ENCODE measurements at places on chromosomes 7 and 10.

GRCh38 chr7:48452218-48452617, 281.0 kb downstream of the ABCA13 start:
- DNase-seq: no peak

- DNase-seq: no peak
Observed at GRCh38 chr7:150396851-150397260, 17.7 kb downstream of the ZNF775 start.

DNA sequence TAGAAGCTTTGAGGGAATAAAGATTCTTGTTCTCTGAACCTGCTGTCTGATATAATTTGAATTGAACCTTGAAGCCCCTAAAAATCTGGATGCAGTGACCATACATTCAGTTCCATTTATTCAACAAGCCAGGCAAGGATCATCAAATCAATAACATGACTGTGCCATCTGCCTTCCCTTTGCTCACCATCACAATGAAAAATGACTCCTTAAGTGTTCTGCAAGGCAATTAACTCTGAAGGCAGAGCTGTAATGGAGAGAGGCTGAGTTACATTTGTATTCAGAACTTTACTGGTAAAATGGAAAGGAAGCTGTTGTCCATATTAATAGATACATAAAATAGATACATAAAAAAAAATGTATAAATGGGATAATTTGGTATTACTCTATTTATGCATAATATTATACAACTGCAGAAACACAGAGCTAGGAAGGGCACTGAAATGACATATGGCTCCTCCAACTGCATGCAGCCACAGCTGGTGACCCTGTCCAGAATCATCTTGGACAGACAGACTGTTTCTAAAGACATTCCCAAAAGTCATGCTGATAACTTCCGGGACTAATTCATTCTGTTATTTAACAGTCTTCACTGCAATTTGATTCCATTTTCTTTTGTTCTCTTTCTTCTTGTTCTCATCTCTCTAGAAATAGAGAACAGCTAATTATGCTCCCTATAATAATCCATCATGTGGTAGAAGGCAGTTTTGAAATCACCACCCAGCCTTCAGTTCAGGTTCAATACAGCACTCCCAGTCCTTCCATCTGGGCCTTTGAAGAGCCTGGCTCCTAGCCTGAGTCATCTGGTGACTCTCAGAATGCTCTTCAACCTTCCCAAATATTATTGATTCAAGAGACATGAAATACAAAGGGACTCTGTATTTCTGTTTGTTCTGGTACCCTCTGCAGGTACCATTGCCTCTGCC, 412.6 kb downstream of the GFRA1 start:
- DNase-seq: no peak

DNA sequence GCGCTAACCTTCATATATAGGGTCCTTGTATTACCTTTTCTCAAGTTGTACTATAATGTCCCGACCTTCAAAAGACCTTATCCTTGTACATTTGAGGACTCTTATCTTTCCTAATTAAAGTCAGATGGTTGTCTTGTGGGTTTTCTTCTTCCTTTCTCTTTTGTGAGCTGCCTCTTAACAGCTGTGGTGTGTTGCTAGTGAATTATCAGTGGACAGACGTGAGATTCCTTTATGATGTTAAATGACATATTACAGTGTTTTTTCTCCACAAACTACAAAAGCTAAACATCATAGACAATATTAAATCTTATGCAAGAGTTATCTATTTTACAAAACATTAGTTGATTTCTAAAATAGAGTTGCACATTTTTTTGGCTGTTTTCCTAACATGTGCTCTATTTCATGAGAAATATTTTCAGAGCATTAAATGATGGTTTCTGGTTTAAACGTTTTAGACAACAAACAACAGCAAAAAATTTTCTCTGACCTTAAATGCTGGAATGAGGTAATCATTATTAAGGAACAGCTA, 272.2 kb upstream of the NPVF start:
- no peak for DNase-seq

DNA sequence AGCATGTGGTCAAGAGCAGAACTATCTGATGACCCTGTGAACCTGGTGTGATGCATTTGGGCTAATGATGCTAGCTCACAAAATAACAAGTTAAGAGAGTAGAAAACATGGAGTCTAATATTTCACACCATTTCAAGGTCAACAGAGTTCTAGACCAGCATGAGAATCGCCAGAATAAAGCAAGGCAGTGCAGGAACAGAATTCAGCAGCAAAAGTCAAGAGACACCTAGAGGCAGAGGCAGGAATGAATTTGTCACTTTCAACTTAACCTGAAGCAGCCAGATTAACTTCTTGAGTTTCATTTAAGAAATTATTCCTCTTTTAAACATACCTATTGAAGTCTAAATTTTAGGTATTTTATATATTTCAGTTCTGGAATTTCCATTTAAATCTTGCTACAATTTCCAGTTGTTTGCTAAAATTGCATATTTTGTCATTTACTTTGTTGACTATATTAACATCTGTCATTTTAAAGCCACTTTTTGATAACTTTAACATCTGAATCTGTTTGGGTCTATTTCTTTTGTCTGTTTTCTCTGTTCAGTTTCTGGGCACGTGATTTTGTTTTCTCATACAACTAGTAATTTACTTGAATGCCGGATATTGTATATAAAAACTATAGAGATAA, 44.2 kb upstream of the PRSS58 start:
- no peak for DNase-seq

- no peak for DNase-seq
Observed at GRCh38 chr7:20601121-20601520, 14.3 kb upstream of the ABCB5 start.

DNA sequence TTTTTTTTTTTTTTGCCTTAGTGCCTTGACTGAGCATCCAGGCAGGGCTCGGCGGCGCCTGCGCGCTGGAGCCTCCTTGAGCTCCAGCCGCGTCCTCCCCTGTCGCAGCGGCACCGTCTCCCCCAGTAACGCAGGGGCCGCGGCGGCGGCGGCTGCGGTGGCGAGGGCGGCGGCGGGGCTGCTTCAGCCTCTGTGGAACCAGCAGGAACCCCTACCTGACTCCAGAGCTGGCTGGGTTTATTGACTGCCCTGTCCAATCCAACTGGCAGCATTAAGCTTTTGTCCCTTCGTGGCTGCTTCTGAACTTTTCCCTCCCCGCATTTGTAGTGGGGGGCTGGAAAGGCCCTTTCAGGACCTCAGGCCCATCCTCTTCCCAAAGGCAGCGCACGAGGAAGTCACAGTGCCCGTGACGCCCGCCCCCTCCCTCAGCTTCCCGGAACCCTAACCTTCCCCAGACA, at the start of gene GPR85:
GPR85 (minus strand) TSS at position 397 of the 458 bp plus-strand sequence. CDS start 2,106 bp downstream, outside the sequence.
- DNase-seq: no peak

DNA sequence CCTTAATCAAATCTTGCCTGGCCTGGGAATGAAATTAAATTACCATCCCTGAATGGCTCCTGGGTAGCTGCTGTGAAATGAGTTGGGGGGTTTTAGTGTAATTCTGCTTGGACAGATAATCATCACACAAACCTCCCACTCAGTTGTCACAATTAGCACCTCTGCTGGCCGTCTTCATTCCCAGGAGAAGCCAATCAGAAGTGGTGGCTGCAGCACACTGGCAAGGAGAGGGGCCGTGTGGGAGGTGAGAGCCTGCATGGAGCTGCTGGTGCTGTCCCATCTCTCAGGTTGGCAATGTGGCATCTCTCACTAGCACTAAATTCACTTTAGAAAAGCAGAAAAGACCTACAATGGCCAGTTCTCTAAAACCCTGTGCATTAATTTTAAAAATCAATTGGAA, 92.5 kb downstream of the NT5C2 start:
- DNase-seq: no peak

DNA sequence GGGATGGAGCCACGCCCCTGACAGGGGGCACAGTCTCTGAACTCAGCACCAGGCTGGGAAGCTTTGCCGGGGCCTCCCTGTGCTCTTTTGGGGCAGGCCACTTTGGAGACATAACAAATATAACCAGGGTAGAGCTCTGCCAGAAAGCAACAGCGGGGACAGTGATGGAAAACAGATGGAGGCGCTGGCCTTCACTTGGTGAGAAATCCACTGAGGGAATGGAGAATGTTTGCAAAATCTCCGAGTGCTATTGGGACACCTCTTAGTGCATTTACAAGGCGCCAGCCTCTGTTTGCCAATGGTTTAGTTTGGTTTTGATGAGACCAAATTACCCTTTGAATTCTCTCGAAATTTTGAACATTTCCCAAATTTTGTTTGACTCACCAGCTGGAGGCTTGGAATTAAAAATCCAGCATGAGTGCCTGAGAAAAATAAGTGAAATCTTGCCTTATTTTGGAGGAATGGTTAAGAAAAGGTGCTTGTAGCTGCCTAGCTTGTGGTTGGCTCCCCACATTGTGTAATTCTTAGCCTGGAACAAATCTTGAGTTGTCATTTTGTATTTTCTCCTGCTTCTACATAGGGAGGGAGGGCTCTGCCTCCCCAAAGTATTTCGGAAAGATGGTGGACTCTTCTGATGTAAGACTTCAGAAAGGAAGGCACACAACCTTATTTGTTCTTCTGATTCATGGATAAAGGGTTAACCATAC, 980.5 kb downstream of the LRMDA start:
- no peak for DNase-seq

- no peak for DNase-seq
Observed at GRCh38 chr10:61907011-61907410, 5.5 kb downstream of the ARID5B start.

GRCh38 chr7:25296086-25296485, 67.8 kb upstream of the NPVF start:
- DNase-seq: no peak

DNA sequence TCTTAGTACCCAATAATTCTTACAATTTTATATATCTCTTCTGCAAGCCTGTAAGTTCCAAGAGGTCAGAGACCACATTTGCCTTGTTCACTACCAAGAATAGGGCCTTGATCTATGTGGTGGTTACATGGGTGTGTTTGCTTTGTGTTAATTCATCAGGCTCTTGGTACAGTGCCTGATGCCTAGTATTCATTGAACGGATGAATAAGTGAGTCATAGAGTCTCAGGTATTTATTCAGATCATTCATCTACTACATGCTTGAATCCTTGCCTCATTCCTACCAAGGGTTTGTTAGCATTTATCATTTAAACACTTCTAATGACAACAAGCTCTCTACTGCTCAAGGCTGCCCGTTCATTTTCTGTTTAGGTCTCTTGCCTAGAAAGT, 11.3 kb upstream of the SGPL1 start:
- no peak for DNase-seq

GRCh38 chr7:22628112-22628511, 98.9 kb upstream of the IL6 start:
- no peak for DNase-seq

- no peak for DNase-seq
Observed at GRCh38 chr10:5364890-5365338, at the start of gene UCN3. Gene UCN3 (plus strand): TSS chr10:5364966. CDS start chr10:5373721, 8,755 bp downstream.

DNA sequence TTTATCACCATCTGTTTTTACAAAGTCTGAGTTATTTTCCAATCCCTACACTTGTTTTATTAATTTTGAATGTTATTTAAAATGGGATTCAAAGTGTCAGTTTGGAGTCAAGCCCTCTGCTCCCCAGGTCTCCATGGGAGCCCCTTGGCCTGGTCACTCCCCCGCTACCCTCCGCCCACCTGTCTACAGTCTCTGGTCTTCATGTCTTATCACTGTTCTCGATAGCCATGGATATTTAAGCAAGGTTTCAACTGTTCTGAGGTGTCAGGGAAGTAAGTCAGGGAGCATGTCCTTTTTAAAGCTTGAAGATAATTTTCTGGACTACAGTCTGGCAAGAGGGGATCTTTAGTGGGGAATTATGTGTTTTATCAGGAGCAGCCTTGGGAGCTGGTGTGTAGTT, 19.1 kb upstream of the HPS1 start:
- DNase-seq: no peak

- no peak for DNase-seq
Observed at GRCh38 chr7:80634505-80634904, 3.9 kb upstream of the CD36 start.

DNA sequence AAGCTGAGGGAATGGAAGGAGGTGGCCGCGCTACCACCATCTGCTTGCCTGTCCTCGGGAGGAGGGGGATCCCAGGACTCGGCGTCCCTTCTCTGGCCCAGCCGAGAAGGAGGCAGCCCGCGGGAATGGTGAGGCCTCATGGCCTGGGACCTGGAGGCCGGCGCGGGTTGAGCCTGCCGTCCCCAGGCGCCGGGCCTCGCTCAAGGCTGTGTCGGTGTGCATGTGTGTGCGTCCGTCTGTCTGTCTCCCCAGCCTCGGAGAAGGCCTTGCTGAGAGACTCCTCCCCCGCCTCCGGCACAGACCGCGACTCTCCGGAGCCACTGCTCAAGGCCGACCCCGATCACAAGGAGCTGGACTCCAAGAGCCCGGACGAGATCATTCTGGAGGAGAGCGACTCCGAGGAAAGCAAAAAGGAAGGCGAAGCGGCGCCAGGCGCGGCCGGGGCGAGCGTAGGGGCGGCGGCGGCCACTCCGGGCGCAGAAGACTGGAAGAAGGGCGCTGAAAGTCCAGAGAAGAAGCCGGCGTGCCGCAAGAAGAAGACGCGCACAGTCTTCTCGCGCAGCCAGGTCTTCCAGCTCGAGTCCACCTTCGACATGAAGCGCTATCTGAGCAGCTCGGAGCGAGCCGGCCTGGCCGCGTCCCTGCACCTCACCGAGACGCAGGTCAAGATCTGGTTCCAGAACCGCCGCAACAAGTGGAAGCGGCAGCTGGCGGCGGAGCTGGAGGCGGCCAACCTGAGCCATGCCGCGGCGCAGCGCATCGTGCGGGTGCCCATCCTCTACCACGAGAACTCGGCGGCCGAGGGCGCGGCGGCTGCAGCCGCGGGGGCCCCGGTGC, 1.3 kb downstream of the HMX3 start:
- DNase-seq: no peak

DNA sequence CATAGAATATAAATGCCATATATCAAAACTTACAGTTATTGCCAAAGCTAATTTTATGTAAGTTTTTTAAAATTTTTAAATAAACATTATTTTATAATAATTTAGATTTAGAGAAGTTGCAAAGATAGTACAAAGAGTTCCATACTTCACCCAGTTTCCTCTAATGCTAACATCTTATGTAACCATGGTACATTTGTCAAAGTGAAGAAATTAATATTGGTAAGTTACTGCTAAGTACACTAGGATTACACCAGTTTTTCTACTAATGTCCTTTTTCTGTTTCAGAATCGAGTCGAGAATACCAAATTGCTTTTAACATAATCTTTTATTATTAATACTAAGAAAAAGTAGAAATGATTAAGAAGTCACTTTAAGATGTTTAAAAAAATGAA, 29.2 kb downstream of the CSGALNACT2 start:
- no peak for DNase-seq

DNA sequence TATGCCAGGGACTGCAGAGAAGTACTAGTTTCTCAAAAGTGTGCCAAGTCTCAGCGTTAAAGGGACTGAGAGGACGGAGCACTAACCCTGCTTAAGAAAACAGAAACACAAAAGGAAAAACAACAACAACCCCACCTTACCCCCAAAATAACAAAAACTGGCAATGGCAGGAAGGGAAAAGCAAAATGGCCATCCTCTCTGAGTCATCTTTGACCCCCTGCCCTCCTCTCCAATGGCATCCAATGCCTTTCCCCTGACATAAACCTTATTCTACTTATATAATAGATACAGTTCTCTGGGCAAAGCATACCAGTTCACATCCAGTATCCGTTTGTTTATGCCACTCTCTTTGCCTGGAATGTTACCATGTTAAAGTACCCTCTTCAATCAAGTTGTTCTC, 1.6 kb downstream of the POLR1F start:
- no peak for DNase-seq

GRCh38 chr7:130112093-130112492, 41.8 kb downstream of the KLHDC10 start:
- DNase-seq: no peak
